Dermis blood vessel endothelial cell (primary cell): ENCODE measurements at places on chromosomes 2 and 18.
A peak's percentile ranks its signal among the peaks of the same experiment; 100 is the strongest.

DNA sequence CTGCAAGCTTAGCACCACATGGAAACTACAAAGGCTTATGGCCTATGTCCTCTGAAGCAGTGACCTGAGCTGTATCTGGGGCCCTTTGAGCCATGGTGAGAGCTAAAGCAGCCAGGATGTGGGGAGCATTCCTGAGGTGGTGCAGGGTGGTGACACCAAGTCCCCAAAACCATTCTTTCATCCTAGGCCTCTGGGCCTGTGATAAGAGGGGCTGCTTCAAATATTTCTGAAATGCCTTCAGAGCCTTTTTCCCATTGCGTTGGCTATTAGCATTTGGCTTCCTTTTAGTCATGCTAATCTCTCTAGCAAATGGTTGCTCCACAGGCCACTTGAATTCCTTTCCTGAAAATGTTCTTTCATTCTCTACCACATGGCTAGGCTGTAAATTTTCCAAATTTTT is 13.4 kb downstream of the CCDC150 start:
- no peak for DNase-seq

DNA sequence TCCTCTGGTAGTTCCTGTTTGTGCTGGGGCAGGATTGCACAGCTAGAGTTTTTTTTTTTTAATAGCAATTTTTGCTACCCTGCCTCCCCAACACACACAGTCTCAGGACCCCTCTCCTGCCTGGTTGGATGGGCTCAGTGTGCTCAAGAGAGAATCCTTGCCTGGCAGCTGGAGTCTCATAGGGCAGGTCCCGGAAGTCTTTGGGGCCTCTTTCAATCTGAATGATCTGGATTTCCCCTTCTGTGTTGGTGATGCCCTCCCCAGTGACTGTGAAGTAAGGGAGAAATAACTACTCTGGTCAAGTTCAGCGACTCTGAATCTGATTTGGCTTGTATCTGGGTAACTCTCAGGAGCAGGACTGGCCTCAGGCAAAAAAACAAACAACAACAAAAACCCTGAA is 220.6 kb upstream of the LRRTM1 start:
- no peak for DNase-seq

DNA sequence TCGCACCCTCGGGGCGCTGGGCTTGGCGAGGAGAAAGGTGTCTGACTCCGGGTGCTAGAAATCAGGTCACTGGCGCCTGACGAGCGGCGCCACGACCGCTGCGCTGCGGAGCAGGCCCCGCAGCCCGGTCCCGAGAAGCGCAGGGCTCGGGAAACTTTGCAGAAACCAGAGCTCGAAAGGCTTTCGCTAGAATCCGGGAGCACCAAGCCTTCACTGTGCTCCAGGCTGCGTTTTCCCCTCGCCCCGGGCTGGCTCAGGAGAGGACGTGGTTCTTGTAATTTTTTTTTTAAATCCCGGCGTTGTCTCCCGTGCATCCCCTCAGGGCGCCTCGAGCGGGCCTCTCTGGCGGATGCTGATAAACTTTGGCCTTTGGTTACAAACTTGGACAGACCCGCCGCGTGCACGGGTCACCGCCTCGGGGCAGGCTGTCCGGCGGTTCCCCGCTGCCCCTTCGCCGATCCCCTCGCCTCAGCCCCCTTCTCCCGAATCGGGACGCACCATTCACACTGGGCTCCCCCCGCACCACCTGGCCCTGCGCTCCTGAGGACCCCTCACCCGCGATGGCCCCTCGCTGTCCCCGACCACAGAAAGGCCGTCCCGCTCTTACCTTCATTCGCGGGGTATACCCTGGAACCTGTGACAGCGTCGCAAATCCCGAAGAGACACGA is 419 bp downstream of the EPHA4 start:
- DNase-seq: peak; percentile 50

- no peak for DNase-seq
These were observed 284.1 kb downstream of the TDRD15 start for GRCh38 chr2:21407851-21408250.

- no peak for DNase-seq
These were observed 24.1 kb upstream of the IHH start for GRCh38 chr2:219084791-219085190.

DNA sequence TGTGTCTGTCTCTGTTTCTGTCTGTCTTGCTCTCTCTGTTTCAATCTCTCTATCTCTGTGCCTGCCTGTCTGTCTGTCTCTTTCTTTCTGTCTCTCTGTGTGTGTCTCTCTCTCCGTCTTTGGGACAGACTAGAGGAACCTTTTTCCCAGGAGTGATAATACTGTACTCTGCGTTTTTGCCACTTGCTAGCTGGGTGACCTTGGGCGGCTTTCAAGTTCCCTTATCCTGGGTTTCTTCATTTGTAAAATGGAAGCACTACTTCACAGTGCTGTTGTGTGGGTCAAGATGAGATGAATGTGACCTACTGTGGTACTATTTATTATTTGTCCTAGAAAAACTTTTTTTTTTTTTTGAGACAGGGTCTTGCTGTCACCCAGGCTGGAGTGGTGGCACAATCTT is 42.4 kb downstream of the HPCAL1 start:
- no peak for DNase-seq

GRCh38 chr2:216710551-216711301 is 15.4 kb upstream of the IGFBP5 start:
- no peak for DNase-seq

DNA sequence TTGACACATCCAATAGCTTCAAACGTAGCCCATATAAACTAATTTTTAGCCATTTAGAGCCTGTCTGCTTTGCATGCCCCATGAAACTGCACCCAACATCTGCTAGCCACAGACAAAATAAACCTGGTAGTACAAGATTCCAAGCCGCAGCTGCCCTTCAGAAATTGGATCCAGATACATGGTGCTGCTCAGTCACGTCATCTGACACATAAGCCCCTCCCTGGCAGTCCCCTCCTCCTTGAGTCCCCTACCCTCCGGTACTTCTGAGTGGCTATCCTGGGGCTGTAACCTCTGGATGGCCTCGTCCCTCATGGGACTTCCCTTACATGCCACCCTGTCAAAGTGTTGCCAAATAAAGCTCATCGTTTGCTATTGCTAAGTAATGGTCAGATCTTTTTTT is 33.8 kb downstream of the PROC start:
- DNase-seq: no peak

DNA sequence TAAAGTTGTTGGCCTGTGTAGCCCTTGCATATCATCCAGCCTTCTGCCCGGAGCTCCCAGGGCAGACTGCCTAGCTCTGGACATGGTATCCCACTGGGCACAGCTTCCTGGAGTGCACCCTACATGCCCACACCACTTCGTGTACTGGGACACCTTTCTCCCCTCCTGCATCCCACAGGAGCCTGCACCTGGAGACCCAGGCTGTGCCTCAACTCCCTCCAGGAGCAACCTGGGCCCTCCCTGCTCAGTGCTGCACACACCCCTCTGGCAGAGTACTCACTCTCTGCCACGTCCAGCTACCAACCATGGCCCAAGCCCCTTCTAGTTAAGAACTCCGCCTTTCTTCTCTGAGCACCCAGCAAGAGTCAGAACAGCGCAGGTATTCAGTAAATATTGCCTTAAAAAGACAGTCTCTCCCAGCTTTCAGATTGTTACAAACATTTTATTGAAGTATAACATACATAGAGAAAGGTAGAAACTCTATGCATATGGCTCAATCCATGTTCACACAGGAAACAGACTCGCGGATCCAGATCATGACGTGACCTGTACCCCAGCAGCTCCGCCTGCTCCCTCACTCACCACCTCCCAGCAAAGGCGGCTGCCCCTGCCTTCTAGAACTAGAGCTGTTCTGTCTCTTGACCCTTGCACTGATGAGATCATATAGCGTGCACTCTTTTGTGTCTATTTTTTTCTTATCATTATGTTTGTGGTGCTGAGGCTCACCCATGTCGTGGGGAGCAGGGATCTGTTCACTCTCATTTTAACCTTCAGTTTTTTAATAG is 98.4 kb upstream of the MYCN start:
- no peak for DNase-seq

GRCh38 chr2:47070920-47071824 is 83.9 kb downstream of the STPG4 start:
- peak; percentile 92 for DNase-seq

DNA sequence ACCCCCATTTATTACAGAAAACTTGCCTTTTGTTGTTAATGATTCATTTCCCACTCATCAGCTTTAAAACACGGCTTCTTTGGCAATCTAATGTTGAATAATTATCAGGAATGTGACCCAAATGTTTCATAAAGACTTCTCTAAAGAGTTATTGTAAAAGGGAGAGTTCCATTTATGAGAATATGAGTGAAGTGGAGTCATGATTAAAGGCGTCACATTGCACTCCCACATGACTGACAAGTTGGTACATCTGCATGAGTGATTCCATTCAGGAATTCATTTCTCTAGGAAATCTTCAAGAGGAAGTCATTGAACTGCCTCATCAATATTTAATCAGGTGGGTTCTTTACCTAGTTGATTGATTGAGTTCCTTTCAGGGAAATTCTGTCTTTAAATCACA is 184.8 kb downstream of the LNPK start:
- DNase-seq: no peak

DNA sequence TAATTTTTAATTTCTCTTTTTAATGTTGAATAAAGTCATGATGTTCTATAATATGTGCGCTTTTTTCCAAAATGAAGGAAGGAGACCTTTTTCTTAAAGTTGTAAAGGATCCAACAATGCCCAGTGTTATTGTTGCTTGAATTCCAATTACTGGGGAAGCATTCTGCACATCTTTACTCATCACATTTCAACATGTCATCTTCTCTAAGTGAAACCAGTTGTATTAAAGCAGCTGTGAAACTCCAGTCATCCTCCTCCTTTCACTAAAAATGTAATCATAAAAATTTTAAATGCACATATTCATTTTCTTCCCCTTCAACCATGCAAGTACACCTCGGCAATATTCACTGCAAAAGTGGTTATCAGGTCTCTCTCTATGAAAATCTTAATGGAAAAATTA is 722.7 kb downstream of the TSN start:
- no peak for DNase-seq

- no peak for DNase-seq
These were observed 616.6 kb upstream of the FSHR start for GRCh38 chr2:49770919-49771318.

- DNase-seq: no peak
These were observed 14.9 kb upstream of the DGKD start for GRCh38 chr2:233339427-233339826.

DNA sequence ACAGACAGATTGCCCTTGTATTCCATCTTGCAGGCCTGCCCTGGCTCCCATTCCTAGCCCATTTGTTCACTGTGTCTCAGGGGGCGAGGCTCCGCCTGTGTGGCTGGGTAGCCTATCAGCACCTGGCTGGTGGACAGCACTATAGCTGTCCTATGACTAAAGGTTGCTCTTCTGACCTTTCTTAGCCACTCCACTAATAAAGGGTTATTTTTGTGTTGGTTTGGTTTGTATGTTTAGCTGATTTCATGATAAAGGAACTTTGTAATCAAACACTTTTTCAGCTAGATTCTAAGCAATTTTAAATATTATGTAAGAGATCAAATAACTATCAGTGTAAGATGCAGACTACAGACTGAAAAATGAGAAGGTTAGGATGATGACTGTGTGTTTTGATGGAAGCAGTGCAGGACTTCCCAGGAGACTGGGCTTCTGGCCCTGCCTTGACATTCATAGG is 72.2 kb downstream of the CRIM1 start:
- no peak for DNase-seq

DNA sequence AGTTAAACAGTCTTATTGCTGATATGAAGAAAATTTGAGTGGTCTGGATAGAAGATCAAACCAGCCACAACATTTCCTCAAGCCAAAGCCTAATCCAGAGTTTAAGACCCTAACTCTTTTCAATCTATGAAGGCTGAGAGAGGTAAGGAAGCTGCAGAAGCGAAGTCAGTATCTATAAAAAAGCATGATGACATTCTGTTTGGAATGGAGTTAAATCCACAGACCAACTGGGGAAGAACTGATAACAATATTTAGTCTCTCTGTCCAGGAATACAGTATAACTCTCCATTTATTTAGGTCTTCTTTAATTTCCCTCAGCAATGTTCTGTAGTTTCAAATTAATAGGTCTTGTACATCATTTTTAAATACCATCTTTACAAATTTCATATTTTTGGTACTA is 16.0 kb downstream of the PIGN start:
- no peak for DNase-seq

GRCh38 chr18:51010218-51010617 is 19.8 kb upstream of the SMAD4 start:
- no peak for DNase-seq

DNA sequence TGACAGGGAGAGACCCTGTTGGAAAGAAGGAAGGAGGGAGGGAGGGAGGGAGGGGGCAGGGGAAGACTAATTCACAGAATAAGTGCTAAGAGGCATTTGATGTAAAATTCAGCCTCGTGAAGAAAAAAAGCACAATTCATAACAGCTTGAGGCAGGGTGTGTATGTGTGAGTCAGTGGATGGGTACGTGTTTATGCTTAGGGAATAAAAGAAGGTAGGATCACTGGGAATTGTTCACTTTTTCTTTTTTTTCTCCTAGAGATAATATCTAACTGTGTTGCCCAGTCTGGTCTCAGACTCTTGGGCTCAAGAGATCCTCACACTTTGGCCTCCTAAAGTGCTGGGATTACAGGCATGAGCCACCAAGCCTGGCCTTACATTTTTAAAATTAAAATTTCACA is 39.2 kb downstream of the WDR33 start:
- peak; percentile 33 for DNase-seq

DNA sequence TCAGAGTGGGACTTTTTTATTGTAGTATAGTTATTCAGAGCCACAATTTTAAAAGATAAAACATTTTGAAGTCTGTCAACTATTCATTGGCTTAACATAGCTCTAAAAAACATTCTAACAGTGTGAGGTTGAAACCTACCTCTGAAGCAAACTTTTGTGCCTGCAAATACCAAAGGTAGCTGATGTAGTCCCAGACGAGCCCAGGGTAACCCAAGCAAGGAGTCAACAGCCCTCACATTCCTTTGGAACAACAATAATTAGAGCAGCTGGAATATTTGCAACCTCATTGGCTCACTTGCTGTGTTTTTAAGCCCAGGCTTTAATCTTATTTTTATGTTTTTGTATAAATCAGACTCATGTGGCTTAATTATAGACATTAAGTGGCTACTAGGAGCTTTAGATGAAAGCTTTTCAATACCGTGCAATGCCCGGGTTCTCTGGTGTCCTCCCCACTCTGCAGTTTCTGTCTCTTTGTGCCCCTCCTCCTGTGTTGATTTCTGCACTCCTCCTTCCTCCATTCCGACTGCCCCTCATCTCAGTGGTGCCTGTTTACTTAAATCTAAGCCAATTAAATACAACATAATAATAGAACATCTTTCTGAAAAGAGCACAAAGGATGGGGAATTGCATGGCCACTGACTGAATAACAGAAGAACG is 157.9 kb upstream of the UNC80 start:
- no peak for DNase-seq

GRCh38 chr2:159211447-159212396 is 74.8 kb downstream of the WDSUB1 start:
- DNase-seq: no peak
